ENCODE measurements at places on chromosomes 2 and 18.

- DNase-seq, result no peak
Observed at GRCh38 chr2:175363699-175364098, 182.2 kb upstream of the ATP5MC3 start.

GRCh38 chr18:79245517-79246001 lies 150.2 kb upstream of the NFATC1 start:
- no peak for DNase-seq

DNA sequence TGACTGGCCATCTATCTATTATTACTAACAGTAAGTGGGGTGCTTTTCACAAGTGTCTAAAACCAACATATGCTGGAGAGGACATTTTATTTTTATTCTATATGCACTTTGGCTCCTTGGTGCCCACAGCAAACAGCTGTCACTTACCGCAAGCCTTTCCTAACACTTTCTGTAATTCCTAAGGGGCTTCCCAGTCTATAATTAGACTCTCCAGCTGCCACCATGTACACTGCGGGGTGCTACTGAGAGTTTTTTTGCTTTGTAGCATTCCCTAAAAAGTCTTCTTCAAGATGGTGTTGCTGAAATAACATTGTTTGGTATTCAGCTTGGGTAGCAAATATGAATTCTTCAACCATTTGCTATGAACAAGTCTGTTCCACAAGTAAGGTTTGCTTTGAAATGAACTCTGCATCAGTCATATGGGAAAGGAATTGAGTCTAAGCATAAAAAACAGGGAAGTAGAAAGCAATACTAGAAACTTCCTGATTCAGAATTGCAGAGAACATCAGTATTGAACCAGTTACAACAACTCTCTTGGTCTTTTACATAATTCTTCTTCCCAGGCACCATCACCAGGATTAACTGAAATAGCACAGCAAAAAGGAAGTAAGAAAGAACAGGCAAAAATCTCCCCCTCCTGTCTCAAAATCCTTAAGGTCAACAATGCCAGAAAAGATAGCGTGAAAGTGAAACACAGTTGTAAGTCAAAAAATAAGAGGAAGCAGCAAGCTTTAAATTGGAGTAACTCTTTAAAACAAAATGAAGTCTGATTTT lies 28.6 kb downstream of the EPB41L3 start:
- no peak for DNase-seq

DNA sequence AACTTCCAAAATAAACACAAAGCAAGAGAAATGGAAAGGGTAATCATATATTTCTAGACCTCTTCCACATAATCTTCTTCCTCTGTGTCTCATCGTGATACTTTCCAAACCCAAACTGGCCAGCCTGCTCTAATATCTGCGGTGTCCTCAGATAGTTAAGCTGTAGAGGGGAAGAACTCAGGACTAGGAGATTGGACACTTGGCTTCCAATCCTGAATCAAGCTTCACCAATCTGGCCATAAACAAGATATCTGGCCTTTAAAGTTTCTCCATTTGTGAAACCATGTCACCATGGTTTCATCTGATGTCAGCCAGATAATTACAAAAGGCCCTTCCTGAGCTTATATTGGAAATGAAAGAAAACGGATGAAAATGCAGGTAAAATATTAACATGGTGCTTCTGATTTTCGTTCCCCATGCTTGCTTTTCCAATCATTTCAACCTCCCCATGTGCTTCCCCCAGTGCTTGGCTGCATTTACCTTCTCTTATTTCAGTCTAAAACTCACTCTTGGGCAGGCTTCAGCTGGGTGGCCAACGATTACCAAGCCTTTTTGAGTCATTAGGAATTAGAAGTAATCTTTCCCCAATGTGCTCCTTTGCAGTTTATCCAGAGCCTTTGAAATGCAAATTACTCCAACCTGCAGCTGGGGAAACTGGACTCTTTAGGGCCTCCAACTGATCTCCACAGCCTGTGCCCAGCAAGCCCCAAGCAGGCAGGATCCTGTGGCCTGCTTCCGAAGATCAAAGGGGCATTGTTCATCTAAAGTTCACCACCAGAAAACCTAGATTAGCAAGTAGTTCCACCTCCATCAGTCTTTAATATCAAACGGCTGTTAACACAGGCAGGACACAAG lies 44.5 kb upstream of the MYCN start:
- no peak for DNase-seq
